ENCODE measurements at places on chromosomes 16 and 17.

DNA sequence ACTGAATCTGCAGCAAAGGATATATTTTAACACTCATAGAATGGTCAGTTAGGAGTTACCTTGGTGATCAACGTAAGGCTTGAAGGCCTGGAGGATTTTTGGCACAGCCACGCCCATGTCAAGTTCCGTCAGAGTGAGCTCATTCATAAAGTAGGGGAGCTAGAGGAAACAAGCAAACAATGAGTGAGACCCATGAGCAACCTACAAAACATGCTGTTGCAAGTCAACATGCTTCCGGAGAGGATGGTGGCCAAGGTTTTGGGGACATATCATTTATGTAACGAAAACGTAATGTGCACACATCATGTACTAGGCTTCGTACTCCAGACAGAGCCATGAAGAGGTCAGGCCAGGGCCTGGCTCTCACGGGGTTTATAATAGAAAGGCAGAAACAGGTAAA is 41.1 kb upstream of the ERN1 start:
- DNase-seq, result no peak

- peak; percentile 46 for DNase-seq
Observed at GRCh38 chr17:83067718-83068261, 11.6 kb upstream of the METRNL start.

DNA sequence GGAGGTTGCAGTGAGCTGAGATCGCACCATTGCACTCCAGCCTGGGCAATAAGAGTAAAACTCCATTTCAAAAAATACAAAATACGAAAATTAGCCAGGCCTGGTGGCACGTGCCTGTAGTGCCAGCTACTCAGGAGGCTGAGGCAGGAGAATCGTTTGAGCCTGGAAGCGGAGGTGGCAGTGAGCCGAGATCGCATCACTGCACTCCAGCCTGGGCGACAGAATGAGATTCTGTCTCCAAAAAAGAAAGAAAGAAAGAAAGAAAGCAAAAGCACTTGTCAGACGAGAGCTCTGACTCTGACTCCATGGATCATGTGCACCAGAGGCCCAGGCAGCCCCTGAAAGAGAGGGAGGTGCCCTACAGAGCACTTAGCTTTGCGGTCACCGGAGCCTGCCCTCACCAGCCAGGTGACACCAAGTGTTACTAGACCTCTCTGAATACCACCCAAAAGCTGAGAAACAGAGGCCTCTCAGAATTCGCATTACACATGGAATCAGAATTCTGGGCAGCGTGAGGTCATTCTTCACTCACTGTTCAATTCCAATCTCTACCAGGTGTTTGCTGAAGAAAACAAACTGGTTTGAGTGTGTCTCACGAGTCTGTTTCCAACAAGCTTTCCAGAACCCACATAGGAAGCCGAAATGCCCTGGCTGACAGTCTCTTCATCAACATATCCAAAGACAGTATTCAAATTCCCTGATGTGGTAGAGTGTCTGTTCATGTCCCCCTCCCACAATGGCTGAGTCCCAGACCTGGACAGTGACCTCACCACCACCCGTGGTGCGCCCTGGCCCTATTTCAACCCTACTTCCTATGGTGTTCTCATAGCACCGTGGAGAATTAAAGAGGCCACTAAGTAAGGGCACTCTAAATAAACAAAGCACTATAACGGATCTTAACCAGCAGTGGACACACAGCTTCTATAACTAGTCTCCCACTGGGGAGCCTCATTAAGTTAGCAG is 1.5 kb downstream of the FLCN start:
- DNase-seq, result peak; percentile 23

- DNase-seq, result peak; percentile 51
Observed at GRCh38 chr17:1469231-1469852, 13.3 kb upstream of the CRK start.

DNA sequence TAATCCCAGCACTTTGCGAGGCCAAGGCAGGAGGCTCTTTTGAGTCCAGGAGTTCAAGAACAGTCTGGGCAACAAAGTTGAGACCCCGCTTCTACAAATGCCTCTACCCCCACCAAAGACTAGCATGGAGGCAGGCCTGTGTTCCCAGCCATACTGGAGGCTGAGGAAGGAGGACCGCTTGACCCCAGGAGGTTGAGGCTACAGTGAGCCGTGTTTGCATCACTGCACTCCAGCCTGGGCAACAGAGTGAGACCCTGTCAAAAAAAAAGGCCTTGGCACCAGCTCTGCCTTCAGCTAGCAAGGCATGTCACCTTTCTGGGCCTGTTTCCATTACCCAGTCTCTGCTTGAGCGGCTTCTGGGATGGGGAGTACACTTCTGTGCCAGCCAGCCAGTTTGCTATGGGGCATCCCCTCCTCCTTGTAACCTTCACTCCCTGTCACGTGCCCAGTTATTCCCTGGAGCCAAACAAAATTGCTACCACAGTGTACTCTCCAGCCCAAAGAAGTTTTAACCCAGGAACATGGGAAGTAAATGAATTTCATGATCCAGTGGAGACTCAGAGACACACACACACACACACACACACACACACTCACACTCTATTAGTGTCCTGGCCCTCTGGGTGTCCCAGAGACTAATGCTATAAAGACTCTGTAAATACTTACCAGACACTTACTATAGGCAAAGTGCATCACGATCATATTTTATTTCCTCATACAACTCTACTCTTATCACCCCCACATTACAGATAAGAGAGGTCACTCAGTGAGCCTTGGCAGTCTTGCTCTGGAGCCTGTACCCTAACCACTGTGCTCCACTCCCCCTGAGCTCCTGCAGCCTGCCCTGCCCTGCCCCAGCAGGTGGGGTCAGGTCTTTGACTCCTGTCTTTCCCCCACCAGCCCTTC is 2.5 kb downstream of the CISD3 start:
- DNase-seq, result no peak

DNA sequence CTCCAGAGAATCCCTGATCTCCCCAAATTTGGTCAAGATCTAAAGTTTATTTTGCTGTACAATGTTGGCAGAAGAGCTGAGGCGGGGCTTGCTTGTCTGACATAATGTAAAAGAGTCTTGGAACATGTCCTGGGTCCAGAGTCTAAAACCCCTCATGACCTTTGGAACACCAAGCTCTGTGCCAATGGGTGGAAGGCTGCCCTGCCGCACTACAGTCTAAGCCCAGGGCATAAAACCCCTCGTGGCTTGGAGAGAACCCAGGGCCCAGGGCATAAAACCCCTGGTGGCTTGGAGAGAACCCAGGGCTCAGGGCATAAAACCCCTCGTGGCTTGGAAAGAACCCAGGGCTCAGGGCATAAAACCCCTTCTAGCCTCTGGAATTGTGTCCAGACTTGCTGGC is 36.7 kb downstream of the CCDC57 start:
- DNase-seq, result no peak

- no peak for DNase-seq
Observed at GRCh38 chr16:13856811-13857511, 63.0 kb upstream of the ERCC4 start.

DNA sequence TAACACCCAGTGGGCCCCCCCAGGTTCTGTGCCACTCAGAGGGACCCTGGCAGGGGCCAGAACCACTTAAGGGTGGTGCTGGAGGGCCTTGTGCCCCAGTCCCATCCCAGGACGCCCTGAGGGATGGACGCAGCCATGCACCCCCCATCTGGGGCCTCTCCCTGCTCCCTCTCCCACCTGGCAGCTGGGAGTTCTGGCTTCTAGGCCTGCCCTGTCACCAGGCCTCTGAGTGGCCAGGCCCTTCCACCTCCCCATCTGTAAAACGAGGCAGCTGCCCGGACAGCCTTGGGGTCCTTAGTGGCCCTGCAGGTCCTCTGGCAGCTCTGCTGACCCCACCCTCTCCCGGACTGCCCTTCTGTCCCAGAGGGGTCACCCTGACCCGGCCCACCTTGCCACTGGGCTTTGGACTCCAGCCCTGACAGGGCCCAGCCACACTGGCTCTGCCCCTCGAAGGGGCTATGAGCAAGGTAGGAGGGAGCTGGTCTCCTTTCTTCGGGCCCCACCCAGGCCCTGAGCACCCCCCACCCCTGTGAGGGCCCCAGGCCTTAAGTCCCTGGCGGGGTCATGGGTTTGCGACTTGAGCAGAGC is 12.3 kb downstream of the PAM16 start:
- DNase-seq, result no peak

GRCh38 chr17:41772218-41772585 is 14.3 kb downstream of the JUP start:
- DNase-seq, result no peak

- no peak for DNase-seq
Observed at GRCh38 chr16:84421081-84421937, 53.0 kb downstream of the ATP2C2 start.

DNA sequence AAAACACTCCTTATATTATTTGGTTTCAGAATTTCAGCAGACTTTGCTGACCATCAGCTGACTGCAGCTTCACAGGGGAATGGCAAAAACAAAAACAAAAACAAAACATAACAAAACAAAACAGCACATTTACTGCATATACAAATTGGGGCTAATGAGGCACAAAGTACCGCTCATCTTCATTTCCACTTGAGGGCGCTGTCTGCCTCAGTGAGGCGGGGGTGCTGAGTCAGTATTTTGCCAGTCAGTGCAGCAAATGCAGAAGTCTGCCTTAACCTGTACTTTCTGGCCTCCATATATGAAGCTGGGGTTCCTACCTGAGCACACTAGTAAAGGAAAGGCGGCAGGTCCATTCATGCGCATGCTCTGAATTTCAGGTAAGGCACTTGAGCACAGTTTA is 13.5 kb upstream of the DYNLRB2 start:
- peak; percentile 34 for DNase-seq

- DNase-seq, result no peak
Observed at GRCh38 chr16:71781741-71782140, 26.9 kb downstream of the AP1G1 start.
